Activated T-helper 2 cell treated with anti-CD3 and anti-CD28 coated beads, Interferon-gamma antibody, Interleukin-2, Interleukin-4, amounts not matched to agents 10 μg/mL and 5 μg/mL and 100 μg/mL, durations not matched to agents 14 hours and 24 hours and 36 hours (primary cell): ENCODE measurements at places on chromosomes 4 and X. TPM values are rescaled to one million over a fixed set of nuclear protein-coding genes. Genes with fewer than 3 reads are reported as not detected.

MORF4L2 gene
- 241 and 249 TPM in 2 replicates for total RNA-seq

DNA sequence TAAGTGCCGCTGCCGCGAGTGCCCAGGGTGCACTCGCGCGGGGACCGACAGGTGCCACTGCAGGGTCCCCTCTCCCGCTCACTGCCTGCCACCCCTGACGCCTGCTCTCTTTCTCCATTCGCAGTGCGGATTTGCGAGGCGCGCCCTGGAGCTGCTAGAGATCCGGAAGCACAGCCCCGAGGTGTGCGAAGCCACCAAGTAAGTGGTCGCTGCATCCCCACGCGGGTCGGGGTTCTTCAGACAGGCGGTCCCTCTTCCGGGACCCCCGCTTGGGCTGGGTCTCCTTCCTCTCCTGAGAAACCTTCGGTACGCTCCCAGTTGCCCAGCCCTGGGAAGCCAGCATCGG lies 547 bp downstream of the GUCY1A1 start:
- DNase-seq = peak; percentile 10

PTCHD1 gene
- not detected in 2 replicates for total RNA-seq

DNA sequence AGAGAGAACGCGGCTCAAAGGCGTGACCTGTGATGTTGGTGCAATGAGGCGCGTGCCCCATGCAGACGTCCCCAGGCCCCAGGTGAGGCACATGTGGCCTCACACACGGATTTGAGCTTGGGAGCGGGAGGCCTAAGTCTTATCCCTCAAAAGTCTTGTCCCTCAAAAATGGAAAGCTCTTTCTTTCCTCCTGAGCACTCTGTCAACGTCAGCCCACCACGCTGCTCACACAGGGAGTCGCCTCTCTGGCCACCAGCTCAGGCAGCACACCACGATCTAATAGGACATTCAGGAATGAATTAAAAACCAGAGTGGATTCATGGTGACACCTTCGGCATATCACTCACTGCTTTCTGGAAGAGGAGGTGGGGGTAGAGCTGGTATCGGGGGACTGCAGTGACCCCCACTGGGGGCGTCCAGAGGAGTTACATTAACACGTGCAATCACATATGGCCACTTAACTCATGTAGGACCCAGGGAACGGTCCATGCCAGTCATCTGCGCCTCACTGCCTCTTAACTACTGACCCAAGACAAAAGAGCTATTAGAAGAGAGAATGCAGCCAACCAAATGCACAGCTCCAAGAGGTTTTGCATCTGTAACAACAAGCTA lies 21.9 kb upstream of the CYP4V2 start:
- DNase-seq = no peak

NCAPG gene
- total RNA-seq = 55.9 and 58.2 TPM in 2 replicates

DNA sequence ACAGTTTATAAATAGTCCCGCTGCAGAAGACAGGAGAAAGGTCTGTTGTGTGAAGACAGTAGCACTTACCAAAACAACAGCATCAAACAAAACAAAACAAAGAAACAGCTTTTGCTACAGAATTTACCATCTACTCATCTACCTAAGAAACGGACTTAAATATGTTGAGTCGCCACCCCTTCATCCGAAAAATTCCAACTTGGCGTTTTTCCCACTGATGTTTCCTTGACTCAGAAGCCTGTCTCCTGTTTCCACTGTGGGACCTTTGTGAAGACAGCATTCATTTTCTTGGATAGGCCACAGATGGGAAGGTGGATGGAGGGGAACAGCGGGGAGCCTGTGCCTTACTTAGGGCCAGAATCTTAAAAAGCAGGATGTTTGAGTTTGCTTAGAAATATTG lies 1.3 kb upstream of the ITM2A start:
- DNase-seq = no peak

DNA sequence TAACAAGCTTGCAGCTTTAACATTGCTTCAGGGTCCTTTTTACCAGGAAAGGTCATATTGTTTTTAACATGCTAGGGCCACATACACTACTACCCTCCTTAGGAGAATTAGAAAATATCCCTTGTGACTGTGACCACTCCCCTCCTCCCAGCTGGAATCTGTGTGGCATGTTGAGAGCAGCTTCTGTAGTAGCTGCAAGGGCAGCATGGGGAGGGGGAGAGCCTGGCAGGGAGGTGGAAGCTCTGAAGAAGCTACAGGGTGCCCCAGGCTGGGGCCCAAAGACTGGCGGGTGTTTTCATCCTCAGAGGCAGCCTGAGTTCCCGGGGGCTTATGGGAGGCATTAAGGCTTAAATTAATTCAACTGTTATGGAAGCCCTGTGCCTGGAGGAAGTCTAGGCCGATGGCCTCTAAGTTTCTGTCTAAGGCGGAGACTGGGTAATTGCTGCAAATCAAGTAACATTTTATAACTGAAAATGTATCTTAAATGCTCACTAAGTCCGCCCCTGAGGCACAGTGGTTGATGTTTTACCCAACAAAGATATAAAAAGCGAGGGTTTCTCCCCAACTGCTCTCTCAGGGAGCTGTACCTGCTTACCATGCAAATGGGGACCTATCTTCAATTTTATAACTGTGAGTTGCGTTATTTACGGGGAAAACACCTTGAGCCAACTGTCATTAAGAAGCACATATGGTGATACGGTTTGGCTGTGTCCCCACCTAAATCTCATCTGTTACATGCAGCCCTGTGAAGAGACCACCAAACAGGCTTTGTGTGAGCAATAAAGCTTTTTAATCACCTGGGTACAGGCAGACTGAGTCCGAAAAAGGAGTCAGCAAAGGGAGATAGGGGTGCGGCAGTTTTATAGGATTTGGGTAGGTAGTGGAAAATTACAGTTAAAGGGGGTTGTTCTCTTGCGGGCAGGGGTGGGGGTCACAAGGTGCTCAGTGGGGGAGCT lies 37.4 kb upstream of the STS start:
- DNase-seq = no peak

- no peak for DNase-seq
These were observed 115.6 kb upstream of the TLL1 start for GRCh38 chr4:165757451-165757850.

TEX11 gene
- total RNA-seq = 0.07 TPM in 1 of 2 replicates, not detected in the other

DNA sequence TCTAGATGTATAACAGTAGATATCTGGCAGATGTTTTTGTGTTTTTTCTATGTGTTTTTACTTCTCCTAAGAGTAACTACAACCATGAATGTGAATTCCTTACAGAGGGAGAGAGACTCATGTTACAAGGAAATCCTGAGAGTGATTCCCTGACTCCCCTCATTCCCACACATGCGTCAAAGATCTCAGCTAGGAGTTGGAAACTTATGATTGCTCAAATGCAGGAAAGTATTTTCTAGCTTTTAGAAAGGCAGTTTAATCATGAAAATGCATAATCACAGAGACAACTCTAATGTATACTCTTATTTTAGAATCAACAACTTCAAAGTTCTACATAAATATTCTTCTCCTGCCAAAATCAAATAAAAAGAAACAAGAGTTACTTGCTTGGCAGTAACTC lies 121.8 kb downstream of the PDE5A start:
- no peak for DNase-seq

GRCh38 chr4:87219632-87220093 lies 755 bp downstream of the KLHL8 start:
- DNase-seq = no peak

DNA sequence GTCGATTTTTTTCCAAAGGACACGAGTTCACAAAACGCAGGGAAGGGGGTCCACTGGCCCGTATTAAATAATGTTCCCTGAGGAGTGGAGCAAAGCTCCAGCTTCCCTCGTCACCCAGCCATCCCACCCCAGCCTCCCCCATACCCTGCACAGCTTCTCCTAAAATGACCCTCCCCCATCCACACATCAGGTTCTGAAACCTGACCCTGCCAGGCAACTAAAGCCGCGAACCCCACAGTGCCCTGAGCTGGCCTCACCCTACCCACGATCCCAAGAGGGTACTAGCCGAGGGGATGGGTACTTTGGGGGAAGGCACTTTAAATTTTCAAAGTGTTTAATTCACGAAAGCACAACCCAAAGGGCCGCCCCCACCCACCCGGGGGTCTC lies 634 bp downstream of the APOO start:
- no peak for DNase-seq

GRCh38 chr4:61918507-61918906 lies 718.4 kb downstream of the ADGRL3 start:
- DNase-seq = no peak

DNA sequence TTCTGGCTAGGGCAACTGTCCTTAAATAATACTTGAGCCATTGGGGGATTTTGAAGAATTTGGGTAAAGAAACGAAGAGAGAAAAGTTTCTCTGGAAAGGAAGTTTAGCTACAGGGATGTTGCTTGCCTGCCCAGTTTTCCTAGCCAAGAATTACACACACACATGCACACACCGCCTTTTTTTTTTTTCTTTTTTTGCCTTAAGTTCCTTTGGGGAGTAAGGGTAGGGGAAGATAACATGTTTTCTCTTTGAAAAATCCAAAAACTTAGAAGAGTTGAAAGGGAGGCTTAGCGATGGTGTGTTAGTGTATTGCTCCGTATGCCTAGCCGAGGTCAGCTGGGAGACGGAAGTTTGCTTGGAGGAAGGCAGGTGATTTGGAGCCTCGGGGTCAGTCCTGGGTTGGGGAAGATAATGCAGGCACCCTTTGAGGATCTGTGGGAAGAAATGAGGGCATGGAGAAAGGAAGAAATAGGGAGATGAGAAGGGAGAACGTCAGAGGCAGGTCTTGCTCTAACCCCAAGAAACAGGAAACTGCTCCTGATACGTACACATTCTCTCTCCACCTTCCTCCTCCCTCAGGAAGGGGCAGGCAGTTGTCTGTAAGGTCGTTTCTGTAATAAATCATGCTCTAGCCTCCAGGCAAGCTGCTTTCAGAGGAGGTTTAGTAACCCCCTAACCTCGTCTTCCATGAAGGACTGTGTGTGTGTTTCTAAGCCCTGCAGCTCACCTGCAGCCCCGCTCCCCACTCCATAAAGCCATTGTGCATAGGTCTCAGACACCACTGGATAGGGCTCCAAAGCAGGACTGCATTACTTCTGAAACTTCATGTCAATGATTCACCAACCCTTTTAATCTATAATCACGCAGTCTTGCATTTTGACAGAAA lies 10.5 kb downstream of the KLF3 start:
- no peak for DNase-seq

GRCh38 chr4:141719585-141719984 lies 83.2 kb downstream of the IL15 start:
- no peak for DNase-seq

- DNase-seq = no peak
These were observed 24.5 kb downstream of the SLC25A43 start for GRCh38 chrX:119423631-119424030.

- no peak for DNase-seq
These were observed 6.6 kb upstream of the DDX60L start for GRCh38 chr4:168486912-168487281.

DNA sequence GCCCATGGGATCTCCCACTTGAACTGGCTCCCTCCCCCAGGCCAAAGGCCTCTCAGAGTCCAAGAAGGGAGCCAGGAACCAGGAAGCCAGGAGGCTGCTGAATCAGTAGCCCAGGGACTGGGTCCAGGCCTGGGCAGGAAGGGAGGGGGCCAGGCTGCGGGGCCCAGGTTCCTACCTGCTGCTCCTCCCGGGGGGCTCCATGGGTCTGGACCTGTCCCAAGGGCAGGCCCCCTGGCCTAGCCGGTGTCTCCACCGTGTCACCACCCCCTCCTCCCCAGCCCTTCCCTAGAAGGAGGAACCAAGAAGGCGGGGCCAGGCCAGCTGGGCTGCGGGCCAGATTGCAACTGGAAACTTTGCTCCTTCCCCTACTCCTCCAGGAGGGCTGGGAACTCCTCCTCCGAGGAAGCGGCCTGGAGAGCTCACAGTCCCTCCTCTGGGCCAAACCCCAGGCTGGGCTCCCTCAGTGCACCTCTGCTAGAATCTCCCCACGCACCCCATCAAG lies at the start of gene IQSEC2:
IQSEC2 (minus strand) TSS at position 264 of the 502 bp plus-strand sequence.
- no peak for DNase-seq

- DNase-seq = no peak
These were observed 124.9 kb downstream of the POU4F2 start for GRCh38 chr4:146763560-146763959.

DNA sequence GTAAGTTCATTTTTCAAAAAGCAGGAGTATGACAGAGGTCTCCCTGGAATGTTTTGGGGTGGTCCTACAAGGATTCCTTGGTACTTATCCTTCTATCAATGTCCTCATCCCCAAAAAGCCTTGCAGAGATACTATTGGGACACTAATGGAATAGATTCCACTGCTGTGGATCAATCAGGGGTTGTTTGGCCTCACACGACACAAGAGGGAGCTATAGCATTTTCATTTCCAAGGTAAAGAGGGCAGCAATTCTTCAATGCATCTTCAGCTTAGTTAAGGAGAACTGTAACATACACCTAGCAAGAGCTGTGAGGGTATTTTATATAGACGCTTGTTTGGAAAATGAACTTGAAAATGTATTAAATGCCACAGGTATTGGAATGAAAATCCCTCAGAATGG lies 50.9 kb downstream of the USP26 start:
- no peak for DNase-seq

FGFR3 gene
- 0.67 and 0.80 TPM in 2 replicates for total RNA-seq

- no peak for DNase-seq
These were observed 1389.3 kb downstream of the RAPGEF2 start for GRCh38 chr4:160492181-160492580.

- DNase-seq = no peak
These were observed 47.3 kb downstream of the SETD7 start for GRCh38 chr4:139508581-139509237.

GRCh38 chr4:74598611-74599325 lies 153.8 kb downstream of the AREG start:
- no peak for DNase-seq

PDLIM3 gene
- 2.5 and 3.2 TPM in 2 replicates for total RNA-seq

DNA sequence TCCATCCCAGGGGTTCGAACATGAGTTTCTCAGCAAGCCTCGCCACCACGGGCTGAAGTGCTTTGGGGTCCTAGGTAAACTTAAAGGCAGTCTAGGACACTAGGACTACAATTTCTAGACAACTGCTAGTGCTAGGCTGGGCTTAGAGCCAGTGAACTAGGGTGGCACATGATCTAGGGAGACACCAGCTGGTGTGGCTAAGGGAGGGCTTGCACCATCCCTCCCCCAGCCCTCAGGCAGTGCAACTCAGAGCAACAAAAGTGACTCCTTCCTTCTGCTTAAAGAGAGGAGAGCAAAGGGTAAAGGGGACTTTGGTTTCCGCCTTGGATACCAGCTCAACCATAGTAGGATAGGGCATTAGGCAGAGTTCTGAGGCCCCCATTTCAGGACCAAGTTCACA lies 162.5 kb upstream of the AFF2 start:
- DNase-seq = no peak

GRCh38 chr4:40720916-40721315 lies 28.8 kb upstream of the NSUN7 start:
- DNase-seq = no peak

RHOXF1 gene
- total RNA-seq = not detected in 2 replicates

OTC gene
- not detected in 2 replicates for total RNA-seq

DNA sequence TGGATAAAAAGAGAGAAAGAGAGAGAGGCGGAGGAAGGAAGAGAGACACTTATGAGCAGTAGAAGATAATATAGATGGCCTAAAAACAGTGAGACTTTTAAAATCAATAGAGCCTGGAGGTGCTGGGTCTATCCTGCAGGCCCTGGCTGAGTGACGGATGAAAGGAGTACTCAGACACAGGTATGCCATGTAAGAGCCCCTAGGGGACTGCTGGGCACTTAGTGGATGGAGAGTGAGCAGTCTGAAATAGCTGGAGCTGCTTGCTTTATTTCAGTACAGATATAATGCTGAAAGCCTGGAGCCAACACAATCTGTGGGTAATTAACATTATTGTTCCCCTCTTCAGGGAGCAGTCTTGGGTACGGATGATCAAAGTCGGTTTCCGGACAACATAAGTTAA lies 578.6 kb downstream of the SPOCK3 start:
- no peak for DNase-seq
